ENCODE measurements at places on chromosomes 1 and 21.
A peak's percentile ranks its signal among the peaks of the same experiment; 100 is the strongest.

DNA sequence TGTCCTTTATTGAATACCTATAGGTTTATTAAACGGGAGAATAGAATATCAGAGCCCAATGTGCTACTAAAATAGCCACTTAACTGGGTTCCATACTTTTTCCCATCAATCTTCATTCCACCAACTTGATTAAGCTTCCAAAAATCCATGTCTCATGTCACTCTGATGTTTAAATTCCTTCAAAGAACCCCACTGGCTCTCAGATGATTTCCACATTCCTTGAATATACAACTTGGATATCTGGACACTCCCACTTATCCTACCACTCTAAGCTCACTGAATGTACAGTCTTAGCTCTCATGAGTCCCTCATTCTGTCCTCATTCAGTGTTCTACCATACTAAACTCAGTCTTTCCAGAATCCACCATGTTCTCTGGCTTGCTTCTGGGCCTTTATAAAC, 21.1 kb downstream of the COL11A1 start:
- H3K27me3 ChIP-seq = no peaks in the 10 kb centered on the region
- H3K27ac ChIP-seq = no peak overlapping the region
- DNase-seq = no peak
- no peaks in the 10 kb centered on the region for H3K4me1 ChIP-seq

- peaks cover 26% of the 10 kb centered on the region for H3K4me1 ChIP-seq
- no peak overlapping the region for H3K27ac ChIP-seq
- DNase-seq = no peak
- peaks cover 46% of the 10 kb centered on the region for H3K36me3 ChIP-seq
- no peak overlapping the region for H3K4me3 ChIP-seq
- H3K27me3 ChIP-seq = no peaks in the 10 kb centered on the region
These were observed 147.3 kb upstream of the CD34 start for GRCh38 chr1:208058267-208058666.

DNA sequence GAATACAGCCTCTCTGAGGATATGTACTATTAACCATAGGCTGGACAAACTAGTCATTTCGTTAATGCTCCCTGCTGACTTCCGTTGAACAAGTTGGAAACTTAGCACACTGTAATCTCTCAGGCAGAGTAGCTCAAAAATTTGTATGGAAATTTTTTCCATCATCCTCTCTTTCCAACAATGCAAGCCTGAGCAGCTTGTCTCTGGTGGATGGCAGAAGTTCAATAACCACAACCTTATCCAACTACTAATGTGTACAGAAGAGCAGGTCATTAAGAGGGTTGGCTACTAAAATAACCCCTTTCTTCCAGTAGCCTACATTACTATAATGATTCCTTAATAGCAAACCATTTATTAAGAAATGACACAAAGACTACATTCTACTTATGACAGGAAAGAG, 262.3 kb downstream of the NFIA start:
- H3K4me3 ChIP-seq = no peak overlapping the region
- H3K27me3 ChIP-seq = no peaks in the 10 kb centered on the region
- no peak for DNase-seq
- H3K4me1 ChIP-seq = peaks cover 5% of the 10 kb centered on the region
- H3K27ac ChIP-seq = peak overlapping the region; percentile 81

DNA sequence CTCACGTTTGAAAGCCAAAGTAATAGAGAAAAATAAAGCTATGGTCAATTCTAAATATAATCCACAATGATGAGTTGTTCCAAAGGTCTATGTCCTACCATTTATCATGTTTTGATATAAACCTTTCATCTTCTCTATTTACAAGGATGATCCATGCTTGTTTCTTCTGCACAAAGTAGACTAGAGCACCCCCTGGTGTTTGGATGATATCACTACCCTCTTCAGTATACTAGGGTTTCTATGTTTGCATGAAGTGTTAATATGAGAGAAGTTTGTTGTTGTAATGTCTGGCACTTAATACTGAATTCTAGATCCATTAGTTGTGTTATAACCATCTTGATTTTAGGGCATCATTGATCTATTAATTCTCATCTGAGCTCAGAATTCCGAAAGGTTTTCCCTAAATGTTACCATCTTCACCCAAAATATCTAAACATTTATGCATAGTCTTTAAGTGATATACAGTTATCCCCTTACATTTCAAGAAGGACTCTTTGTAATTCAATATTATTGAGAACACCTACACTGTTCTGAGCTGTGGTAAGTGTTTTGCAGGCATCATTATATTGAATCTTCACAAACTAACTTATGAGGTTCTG, 21.1 kb downstream of the CLDN8 start:
- peak; percentile 70 for DNase-seq
- H3K4me3 ChIP-seq = no peak overlapping the region
- H3K4me1 ChIP-seq = no peaks in the 10 kb centered on the region
- H3K27ac ChIP-seq = no peak overlapping the region
- H3K36me3 ChIP-seq = no peaks in the 10 kb centered on the region
- H3K27me3 ChIP-seq = no peaks in the 10 kb centered on the region

GRCh38 chr1:171180670-171181069, 4.4 kb upstream of the FMO2 start:
- H3K36me3 ChIP-seq = no peaks in the 10 kb centered on the region
- H3K27me3 ChIP-seq = no peaks in the 10 kb centered on the region
- no peak for DNase-seq
- H3K27ac ChIP-seq = no peak overlapping the region

- no peak overlapping the region for H3K27ac ChIP-seq
- no peaks in the 10 kb centered on the region for H3K4me1 ChIP-seq
- H3K36me3 ChIP-seq = no peaks in the 10 kb centered on the region
- no peak for DNase-seq
These were observed 270.1 kb downstream of the BRINP2 start for GRCh38 chr1:177440821-177441220.

- no peak overlapping the region for H3K27ac ChIP-seq
- DNase-seq = no peak
- H3K4me3 ChIP-seq = no peak overlapping the region
- H3K27me3 ChIP-seq = peaks cover 5% of the 10 kb centered on the region
- H3K4me1 ChIP-seq = peaks cover 9% of the 10 kb centered on the region
- H3K36me3 ChIP-seq = no peaks in the 10 kb centered on the region
These were observed 52.3 kb downstream of the BCAR3 start for GRCh38 chr1:93629101-93630059.

- peaks cover 22% of the 10 kb centered on the region for H3K4me1 ChIP-seq
- H3K27ac ChIP-seq = no peak within 1 kb of the TSS
- H3K27me3 ChIP-seq = peaks cover 51% of the 10 kb centered on the region
- H3K36me3 ChIP-seq = no peaks in the 10 kb centered on the region
These were observed at the start of gene FAM163A for GRCh38 chr1:179742717-179743678. Gene FAM163A, plus strand, starts transcription at chr1:179743291. Its CDS starts 69,807 bp downstream, at chr1:179813098.

GRCh38 chr1:20867847-20868246, 80.7 kb upstream of the HP1BP3 start:
- no peak overlapping the region for H3K27ac ChIP-seq
- H3K4me1 ChIP-seq = no peaks in the 10 kb centered on the region
- H3K4me3 ChIP-seq = no peak overlapping the region
- H3K27me3 ChIP-seq = no peaks in the 10 kb centered on the region

- H3K27me3 ChIP-seq = no peaks in the 10 kb centered on the region
- no peak for DNase-seq
- H3K4me1 ChIP-seq = no peaks in the 10 kb centered on the region
- no peak overlapping the region for H3K4me3 ChIP-seq
- H3K36me3 ChIP-seq = no peaks in the 10 kb centered on the region
These were observed 20.1 kb downstream of the CFHR5 start for GRCh38 chr1:196997423-196997822.

DNA sequence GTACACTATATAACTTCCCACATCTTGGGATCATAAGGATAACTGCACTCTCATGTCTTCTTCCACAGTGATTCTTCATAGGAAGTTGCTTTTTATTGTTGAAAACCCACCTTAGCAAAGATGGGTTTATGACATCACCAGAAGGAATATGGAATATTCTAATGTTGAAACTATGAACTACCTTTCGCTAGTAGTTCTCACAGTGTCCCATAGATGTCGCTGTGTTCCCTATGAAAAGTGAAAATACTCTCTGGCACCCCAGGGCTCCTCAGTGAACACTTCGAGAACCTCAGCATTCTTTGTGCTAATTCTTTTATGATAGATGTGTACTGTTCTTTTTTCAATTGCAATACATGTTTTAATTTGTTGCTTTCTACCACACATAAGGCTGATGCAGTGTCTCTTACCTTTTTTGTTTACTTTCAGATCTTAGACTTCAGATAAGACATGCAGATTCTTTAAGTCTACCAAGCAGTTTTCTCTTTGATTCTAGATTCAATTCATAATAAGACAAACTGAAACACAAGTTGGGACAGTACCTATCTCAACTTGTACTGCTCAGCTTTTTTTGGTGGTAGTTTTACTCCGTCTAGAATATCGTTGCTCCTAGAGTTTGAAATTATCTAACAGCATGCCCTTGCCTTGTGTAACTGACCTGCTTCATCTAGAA, 90.8 kb downstream of the GTF2B start:
- H3K4me3 ChIP-seq = no peak overlapping the region
- H3K36me3 ChIP-seq = peaks cover 5% of the 10 kb centered on the region
- H3K27me3 ChIP-seq = no peaks in the 10 kb centered on the region
- no peak overlapping the region for H3K27ac ChIP-seq

DNA sequence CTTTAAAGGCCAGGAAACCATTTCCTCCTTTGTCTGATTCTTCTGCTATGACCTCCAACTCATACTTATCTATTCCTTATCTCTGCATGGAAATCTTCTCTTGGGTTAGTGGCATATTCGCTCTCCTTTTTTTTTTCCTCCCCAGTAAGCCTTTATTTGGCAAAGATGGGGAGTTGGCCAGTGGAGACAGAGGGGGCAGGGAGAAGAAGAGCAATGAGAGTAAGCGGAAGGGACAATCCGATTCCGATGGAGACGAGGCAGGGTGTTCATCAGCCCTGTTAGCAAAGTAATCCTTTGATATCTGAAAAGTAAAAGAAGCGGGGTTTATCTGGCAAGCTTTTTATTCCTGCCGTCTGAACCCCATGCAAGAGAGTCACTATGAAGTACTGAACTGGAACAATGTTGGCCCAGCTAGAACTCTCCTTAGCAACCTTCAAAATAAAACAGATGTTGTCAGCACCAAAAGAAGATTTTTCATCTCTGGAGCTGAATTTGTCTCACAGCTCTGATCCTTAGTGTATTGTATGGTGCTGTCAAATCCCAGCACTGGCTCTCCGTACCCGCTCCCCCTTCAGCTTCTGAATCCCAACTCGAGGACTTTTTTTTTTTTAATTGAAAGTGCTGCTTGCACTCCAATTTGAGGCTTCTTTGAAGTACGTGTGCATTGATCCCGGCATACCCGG, 40.9 kb downstream of the PTGFRN start:
- H3K36me3 ChIP-seq = peaks cover 11% of the 10 kb centered on the region
- H3K4me3 ChIP-seq = no peak overlapping the region
- peaks cover 16% of the 10 kb centered on the region for H3K4me1 ChIP-seq
- DNase-seq = no peak
- H3K27ac ChIP-seq = peak overlapping the region; percentile 65
- H3K27me3 ChIP-seq = no peaks in the 10 kb centered on the region

DNA sequence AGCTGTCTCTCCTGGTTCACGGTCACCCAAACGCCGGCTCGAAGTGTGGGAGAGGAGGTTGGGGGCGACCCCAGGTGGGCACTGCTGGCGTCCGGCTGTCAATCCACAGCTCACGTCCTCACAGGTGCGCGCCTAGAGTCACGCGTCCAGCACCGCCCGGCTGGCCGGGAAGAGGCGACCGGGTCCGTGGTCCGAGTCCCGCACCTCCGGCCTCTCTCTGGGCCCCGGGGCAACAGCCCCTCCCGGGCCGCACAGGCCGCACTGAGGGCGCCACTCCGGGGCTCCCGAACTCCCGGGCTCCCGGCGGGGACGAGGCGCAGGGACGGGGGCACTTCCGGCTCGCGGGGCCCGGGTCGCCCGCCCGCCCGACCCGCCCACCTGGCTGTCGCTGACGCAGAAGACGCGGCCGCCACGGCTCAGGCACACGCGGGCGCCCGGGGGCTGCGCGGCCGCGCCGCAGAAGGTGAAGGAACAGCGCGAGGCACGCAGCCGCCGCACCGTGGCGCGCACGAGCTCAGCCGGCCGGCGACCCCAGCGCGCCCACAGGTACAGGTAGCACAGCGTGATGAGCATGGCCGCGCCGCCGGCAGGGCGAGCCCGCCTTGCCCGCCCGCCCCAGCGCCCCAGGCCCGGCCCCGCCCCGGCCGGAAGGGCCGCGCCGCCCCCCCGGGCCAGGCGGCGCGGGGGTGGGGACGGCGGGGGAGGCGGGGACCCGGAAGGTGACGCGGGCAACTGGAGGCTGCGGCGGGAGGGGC, at the start of gene HLCS:
Gene HLCS, minus strand, starts transcription at position 604 of the 755 bp plus-strand sequence. Its CDS starts 31 bp downstream, at position 573.
- H3K36me3 ChIP-seq = peaks cover 8% of the 10 kb centered on the region
- H3K4me1 ChIP-seq = peaks cover 12% of the 10 kb centered on the region
- H3K4me3 ChIP-seq = peak within 1 kb of the TSS; percentile 48
- H3K27me3 ChIP-seq = no peaks in the 10 kb centered on the region
- DNase-seq = peak; percentile 86

DNA sequence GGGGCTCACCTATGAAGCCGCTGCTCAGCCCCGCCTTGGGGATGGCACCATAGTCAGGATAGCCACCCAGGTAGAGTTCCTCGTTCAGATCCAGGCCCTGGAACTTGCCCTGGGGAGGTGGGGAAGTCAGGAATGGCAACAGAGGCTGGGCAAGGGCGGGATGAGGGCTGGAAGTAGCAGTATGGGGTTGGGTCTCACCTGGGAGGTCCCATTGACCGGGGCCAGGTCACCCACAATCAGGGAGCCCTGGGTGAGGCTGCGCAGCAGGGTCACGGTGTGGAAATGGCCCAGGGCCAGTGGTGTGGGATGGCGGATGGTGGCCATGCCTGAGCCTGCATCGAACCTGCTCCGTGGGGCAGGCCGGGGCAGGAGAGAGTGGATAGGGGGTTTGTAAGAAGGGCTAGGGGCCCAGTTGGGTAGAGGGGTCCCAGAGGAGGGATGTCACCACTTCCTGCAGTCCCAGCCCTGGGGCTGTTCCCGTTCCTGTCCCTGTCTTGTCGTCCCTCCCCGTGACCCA, 19.4 kb downstream of the LDLRAD2 start:
- no peaks in the 10 kb centered on the region for H3K27me3 ChIP-seq
- H3K36me3 ChIP-seq = peaks cover 84% of the 10 kb centered on the region
- H3K4me3 ChIP-seq = no peak overlapping the region

DNA sequence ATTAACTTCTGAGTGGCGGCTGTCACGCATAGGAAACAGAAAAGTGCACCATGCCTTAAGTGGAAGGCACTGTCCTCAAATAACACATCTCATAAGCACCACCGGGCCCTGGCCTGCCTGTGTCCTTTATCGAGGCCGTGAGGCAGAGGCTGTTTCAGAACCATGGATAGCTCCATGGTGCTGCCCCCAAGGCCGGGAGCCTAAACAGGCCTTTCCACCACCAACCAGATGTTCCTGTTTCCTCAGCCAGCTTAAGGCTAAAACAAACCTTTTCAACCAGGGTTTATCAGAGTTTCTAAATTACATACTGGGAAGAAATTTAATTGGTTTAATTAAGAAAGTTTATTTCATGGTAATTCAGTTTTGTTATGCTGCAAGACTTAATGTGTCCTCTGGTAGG, 114.4 kb downstream of the DMRTA2 start:
- H3K4me1 ChIP-seq = no peaks in the 10 kb centered on the region
- H3K27me3 ChIP-seq = no peaks in the 10 kb centered on the region
- no peaks in the 10 kb centered on the region for H3K36me3 ChIP-seq
- H3K4me3 ChIP-seq = no peak overlapping the region
